ENCODE measurements at places on chromosomes 3 and 15.

DNA sequence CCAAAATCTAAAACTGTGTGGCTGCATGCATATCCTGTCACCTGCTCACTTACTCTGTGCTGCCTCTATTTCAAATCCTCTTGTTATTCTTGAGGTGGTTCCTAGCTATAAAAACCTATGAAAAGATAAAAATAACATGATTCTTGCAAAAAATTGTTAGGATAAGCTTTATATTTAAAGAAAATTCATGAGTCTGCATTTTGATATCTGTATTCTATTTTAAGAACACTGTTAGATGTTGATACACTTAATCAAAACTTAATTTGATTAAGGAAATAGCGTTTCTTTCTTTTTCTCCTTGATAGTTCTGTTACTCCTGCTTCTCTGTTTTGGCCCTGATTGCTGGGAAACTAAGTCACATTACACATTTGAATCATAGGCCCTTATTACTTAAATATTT, 22.5 kb downstream of the STT3B start:
- no peak overlapping the region for H3K4me3 ChIP-seq
- no peaks in the 10 kb centered on the region for H3K27me3 ChIP-seq
- DNase-seq, result no peak
- H3K27ac ChIP-seq, result no peak overlapping the region

- H3K4me3 ChIP-seq, result no peak overlapping the region
- H3K27me3 ChIP-seq, result no peaks in the 10 kb centered on the region
- H3K27ac ChIP-seq, result no peak overlapping the region
- DNase-seq, result peak; percentile 66
- H3K36me3 ChIP-seq, result no peaks in the 10 kb centered on the region
Observed at GRCh38 chr3:13661121-13661520, 112.2 kb downstream of the FBLN2 start.

GRCh38 chr15:85826756-85827515, 32.2 kb upstream of the KLHL25 start:
- H3K27ac ChIP-seq, result no peak overlapping the region
- no peak overlapping the region for H3K4me3 ChIP-seq
- DNase-seq, result no peak
- no peaks in the 10 kb centered on the region for H3K36me3 ChIP-seq
- no peaks in the 10 kb centered on the region for H3K27me3 ChIP-seq

DNA sequence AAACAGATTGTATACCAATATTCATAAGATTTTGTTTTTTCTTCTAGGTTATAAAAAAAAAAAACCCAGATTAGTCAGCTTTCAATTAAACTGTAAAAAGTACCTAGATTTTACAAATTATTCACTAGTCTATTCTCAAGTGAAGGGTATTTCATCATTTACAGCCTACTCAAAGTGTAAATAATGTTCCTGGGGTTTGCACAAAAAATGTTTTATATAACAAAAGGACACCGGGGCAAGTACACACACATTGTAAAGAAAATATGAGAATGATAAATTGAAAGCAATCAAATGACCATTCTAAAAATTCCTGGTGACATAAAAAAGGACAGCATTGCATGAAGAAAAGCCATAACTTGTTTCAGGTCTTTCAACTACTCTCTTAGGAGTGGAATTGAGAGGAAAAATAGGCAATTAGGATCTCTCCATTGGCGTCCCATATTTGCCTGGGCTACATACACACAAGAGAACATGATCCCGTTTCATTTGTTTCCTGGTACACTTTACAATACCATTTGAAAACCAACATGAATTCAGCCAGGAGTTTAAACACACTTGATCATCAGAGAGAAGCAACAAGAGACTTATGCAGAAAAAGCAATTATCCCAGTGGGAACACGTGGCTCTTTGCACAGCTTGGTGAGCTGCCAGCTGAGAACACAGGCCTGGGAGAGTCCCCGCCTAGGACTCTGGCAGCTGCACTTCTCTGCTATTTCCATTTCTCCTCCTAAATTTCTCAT, 1039.2 kb downstream of the ROBO1 start:
- DNase-seq, result peak; percentile 34
- peaks cover 41% of the 10 kb centered on the region for H3K4me1 ChIP-seq
- H3K4me3 ChIP-seq, result no peak overlapping the region
- H3K27ac ChIP-seq, result no peak overlapping the region
- no peaks in the 10 kb centered on the region for H3K36me3 ChIP-seq

DNA sequence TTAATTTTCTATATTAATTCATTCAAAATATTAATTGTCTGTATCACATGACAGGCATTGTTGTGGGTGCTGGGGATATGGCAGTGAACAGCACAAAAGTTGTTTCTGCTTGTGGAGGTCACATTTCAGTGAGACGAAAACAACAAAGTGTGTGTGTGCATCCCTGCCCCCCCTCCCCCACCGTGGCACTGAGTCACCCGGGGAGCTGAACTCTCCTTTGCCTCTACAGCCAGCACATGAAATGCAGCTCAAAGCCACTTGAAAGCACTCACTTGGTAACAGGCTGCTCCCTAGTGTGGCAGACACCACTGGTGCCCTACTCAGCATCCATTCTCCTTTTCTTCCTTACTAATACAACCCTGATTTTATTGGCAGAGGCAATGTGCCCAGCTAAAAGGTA, 16.9 kb upstream of the SCAMP5 start:
- no peaks in the 10 kb centered on the region for H3K36me3 ChIP-seq
- no peak overlapping the region for H3K4me3 ChIP-seq
- H3K27ac ChIP-seq, result no peak overlapping the region
- DNase-seq, result no peak
- no peaks in the 10 kb centered on the region for H3K4me1 ChIP-seq
- H3K27me3 ChIP-seq, result no peaks in the 10 kb centered on the region

DNA sequence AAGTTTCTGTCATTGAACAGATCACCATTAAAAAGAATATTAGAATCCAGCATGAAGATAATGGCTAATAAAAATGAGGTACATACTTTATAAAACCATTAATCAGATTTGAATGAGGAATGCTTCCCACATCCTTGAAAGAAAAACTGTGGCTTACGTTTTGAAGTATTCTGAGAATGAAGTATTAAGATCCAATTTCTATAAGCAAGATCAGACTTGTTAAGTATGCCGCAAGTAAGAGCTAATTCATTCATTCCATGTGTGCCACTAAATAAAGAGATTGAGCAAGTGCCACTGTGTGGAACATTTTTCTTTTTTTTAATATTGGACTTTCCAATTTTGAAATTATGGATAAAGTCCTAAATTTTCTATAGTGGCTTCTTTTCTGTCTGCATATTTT, 30.6 kb downstream of the NMD3 start:
- DNase-seq, result no peak
- H3K27me3 ChIP-seq, result no peaks in the 10 kb centered on the region
- H3K4me3 ChIP-seq, result no peak overlapping the region
- H3K36me3 ChIP-seq, result peaks cover 67% of the 10 kb centered on the region
- H3K27ac ChIP-seq, result no peak overlapping the region
- H3K4me1 ChIP-seq, result peaks cover 2% of the 10 kb centered on the region

Measured in SK-N-SH (cell line).